ENCODE measurements at places on chromosomes 5 and 9.

DNA sequence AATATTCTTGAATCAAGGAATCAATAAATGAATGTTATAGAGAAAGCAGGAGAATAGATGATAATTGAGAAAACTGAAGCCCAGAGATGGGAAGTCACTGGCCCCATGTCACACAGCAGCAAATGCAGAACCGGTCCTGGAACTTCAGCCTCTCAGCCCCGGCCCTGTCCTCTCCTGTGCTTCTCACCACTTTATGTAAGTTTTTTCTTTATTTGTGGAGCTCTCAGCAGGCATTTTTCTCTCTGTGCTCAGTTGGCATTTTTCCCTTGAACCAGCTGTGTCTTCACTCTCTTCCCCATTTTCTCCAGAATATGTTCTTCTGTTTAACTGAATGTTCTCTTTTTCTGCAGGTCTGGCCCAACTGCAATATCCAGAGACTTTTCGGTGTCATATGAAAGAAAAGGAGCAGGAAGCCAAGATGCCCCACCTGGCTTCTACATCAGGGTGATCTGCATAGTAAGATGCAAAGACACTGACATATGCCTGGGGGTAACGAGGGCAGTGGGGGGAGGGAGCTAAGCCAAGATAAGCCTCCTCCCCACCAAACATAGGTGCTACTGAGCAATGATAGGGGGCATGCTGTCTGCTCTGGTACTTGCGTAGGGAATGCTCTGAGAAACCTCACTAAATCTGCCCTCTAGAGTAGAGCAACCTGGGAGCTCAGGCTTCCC, 12.8 kb upstream of the LCP2 start:
- DNase-seq = no peak

DNA sequence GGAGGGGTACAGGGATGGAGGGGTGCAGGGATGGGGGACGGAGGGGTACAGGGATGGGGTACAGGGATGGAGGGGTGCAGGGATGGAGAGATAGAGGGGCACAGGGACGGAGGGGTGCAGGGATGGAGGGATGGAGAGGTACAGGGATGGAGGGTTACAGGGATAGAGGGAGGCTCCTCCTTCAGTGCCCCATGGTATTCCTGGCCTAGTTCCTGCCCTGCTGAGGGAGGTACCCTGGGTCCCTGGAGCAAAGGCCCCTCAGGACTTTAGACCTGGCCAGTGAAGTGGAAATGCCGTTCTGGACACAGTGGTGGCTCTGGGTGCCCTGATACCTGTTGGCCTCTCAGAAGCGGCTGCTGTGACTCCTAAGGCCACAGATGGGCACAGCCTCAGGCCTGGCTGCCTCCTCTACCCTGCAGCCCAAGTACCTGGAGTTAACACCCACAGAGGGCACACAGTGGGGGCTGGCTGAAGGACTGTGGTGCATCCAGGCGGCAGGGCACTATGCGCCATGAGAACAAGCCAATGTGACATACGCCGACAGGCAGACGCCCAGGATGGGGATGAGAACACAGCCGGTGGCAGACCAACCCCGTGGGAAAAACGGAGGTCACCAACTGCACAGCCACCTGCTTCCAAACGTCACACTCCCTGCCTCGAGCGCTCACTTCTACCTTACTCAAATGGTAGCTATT, 8.4 kb downstream of the PTGES2 start:
- DNase-seq = no peak

- DNase-seq = no peak
Measured at GRCh38 chr5:108345541-108346171, 36.2 kb downstream of the FBXL17 start.

GRCh38 chr5:154470947-154471870, 6.8 kb downstream of the HAND1 start:
- no peak for DNase-seq

DNA sequence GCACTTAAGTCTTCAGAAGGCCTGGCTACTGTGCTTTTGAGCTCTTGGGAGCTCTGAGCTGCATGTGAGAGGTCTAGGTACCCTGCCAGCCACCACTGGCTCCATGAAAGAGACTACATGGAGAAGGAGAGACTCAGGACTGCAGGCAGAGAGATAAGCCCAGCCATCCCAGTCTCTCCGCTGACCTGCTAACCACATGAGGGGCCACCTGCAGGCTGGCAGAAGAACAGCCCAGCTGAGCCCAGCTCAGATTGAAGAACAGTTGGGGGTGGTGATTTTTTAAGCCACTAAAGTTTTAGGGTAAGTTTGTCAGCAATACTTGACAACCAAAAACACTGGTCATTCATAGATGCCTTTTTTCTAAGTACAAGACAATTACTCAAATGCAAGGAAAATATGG, 205.0 kb upstream of the PRDM9 start:
- DNase-seq = no peak

- DNase-seq = no peak
Measured at GRCh38 chr9:18489861-18490260, 15.9 kb downstream of the ADAMTSL1 start.

GRCh38 chr5:141846031-141846430, 32.2 kb downstream of the PCDH1 start:
- DNase-seq = no peak

GRCh38 chr5:171207256-171207847, 101.7 kb upstream of the TLX3 start:
- DNase-seq = no peak

- no peak for DNase-seq
Measured at GRCh38 chr9:13424204-13424603, 144.7 kb upstream of the MPDZ start.

DNA sequence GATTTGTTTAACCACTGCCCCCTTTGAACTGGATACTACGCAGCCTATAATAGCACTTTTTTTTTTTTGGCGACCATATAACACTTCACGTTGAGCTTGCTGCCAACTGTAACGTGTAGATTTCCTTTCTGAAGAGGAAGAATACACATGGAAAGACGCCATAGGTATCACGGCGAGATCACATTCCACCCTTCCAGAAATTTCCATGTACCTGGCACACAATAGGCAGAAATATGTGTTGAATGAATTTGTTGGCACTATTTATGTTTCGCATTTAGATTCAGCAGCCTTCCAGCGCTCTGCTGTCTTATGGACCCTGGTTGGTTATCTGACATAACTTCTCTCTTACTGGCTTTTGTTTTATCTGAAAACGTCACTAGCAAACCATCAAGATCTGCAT, 250.3 kb downstream of the SLIT3 start:
- no peak for DNase-seq
